ENCODE measurements at places on chromosomes 1 and 21.
A peak's percentile ranks its signal among the peaks of the same experiment; 100 is the strongest.

- H3K4me3 ChIP-seq = no peak overlapping the region
- DNase-seq = no peak
- peaks cover 8% of the 10 kb centered on the region for H3K36me3 ChIP-seq
- no peaks in the 10 kb centered on the region for H3K27me3 ChIP-seq
- H3K27ac ChIP-seq = no peak overlapping the region
Measured at GRCh38 chr1:21451212-21451611, 11.3 kb downstream of the NBPF3 start.

- H3K36me3 ChIP-seq = no peaks in the 10 kb centered on the region
- no peak overlapping the region for H3K4me3 ChIP-seq
- DNase-seq = no peak
Measured at GRCh38 chr1:202205523-202206190, 12.1 kb downstream of the LGR6 start.

DNA sequence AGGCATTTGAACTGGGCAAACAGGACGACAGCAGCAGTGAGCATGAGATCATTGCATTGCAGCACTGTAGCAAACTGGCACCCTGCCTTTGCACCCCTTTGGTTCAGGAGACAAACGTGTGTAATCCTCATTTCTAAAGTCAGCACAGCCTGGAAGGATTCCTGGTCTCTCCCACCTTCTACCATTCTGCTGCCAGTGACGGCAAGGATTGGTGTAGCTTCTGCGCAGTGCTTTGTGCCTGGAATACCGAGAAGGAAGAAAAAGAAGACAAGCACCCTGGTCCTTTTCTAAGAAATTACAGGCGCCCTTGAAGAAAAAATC, 805.3 kb downstream of the USP25 start:
- DNase-seq = no peak
- no peak overlapping the region for H3K27ac ChIP-seq
- no peaks in the 10 kb centered on the region for H3K27me3 ChIP-seq

DNA sequence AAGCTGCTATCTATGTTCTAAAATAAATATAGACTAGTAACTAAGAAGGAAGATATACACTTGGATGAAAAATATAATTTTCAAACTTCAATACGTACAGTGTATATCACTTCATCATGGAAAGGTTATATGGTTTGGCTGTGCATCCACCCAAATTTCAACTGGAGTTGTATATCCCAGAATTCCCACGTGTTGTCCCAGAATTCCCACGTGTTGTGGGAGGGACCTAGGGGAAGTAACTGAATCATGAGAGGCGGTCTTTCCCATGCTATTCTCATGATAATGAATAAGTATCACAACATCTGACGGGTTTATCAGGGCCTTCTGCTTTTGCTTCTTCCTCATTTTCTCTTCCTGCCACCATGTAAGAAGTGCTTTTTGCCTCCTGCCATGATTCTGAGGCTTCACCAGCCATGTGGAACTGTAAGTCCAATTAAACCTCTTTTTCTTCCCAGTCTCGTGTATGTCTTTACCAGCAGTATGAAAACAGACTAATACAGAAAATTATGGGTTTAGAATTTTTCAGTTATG, 10.7 kb downstream of the NEGR1 start:
- H3K4me1 ChIP-seq = no peaks in the 10 kb centered on the region
- no peaks in the 10 kb centered on the region for H3K36me3 ChIP-seq
- no peak for DNase-seq
- H3K27me3 ChIP-seq = no peaks in the 10 kb centered on the region
- H3K4me3 ChIP-seq = no peak overlapping the region

DNA sequence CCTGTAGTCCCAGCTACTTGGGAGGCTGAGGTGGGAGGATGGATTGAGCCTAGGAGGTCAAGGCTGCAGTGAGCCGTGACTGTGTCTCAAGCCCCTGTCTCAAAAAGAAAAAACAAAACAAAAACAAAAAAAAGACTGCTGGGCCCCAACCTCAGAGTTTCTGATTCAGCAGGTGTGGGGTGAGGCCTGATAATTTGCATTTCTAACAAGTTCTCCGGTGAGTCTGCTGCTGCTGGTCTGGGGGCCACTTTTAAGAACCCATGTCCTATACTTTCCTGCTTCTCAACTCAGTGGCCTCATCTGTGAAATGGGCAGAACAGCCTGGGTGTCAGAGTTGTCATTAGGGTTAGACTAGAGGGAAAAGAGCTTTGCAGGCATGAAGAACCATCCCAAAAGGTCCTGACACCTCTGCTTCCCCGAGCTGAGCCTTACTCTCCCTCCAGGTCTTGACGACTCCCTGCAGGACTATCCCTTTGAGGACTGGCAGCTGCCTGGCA, 2.8 kb downstream of the CNKSR1 start:
- H3K27ac ChIP-seq = no peak overlapping the region
- H3K27me3 ChIP-seq = no peaks in the 10 kb centered on the region
- DNase-seq = no peak
- H3K4me1 ChIP-seq = peaks cover 5% of the 10 kb centered on the region
- H3K4me3 ChIP-seq = no peak overlapping the region

DNA sequence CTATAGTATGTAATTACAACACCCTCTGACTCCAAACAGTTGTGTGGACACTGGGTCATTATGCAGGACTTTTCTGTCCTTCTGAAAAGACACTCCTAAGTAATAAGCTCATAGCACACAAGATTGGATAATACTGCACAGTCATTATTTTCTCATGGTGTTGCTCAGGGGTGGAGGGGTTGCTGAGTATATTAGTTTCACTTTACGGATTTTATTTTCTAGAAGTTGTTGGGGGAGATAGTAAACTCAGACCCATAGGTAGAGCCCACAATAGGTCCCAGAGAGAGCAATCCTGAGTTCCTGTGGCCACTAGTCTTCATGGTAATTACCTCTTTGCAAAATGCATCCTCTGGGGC, 53.4 kb downstream of the DUSP10 start:
- H3K4me1 ChIP-seq = peaks cover 43% of the 10 kb centered on the region
- H3K36me3 ChIP-seq = peaks cover 3% of the 10 kb centered on the region
- H3K27ac ChIP-seq = peak overlapping the region; percentile 71
- H3K27me3 ChIP-seq = no peaks in the 10 kb centered on the region

DNA sequence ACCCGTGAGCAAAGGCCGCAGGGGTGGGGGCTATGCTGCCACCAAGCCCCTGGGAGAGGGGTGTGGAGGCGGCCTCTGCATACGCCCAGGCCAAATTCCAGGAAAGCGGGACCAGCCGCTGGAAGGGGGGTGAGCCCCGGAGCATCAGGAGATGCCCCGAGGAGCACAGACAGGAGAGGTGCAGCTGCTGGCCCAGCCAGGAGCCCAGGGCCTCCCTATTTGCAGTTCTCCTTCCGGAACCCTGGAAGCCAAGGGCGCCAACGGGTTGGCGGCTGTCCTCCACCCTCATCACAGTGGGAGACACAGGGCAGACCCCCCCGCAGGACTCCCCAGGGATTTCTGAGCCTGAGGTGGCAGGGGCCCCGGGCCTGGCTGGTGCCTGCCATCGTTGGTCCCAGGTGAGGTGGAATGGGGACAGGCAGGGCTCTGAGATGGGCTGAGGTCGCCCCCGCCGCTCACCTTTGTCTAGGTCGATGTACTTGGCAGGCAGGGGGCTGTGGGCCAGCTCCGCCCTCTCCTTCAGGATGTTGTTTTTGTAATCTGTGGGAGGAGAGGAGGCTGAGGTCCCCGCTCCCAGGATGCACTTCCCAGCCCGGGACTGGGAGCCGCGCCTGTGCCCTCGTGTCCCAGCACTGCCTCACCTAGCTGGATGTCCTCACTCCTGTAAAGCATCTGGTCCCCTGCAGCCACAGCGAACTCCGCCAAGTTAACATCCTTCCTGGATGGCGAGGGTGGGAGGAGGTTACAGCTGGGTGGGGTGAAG, 4.4 kb upstream of the DVL1 start:
- no peaks in the 10 kb centered on the region for H3K36me3 ChIP-seq
- H3K27ac ChIP-seq = no peak overlapping the region
- H3K4me3 ChIP-seq = peak overlapping the region; percentile 17

GRCh38 chr1:164930833-164931232, 371.8 kb downstream of the PBX1 start:
- H3K4me3 ChIP-seq = no peak overlapping the region
- H3K4me1 ChIP-seq = no peaks in the 10 kb centered on the region
- H3K27me3 ChIP-seq = no peaks in the 10 kb centered on the region

DNA sequence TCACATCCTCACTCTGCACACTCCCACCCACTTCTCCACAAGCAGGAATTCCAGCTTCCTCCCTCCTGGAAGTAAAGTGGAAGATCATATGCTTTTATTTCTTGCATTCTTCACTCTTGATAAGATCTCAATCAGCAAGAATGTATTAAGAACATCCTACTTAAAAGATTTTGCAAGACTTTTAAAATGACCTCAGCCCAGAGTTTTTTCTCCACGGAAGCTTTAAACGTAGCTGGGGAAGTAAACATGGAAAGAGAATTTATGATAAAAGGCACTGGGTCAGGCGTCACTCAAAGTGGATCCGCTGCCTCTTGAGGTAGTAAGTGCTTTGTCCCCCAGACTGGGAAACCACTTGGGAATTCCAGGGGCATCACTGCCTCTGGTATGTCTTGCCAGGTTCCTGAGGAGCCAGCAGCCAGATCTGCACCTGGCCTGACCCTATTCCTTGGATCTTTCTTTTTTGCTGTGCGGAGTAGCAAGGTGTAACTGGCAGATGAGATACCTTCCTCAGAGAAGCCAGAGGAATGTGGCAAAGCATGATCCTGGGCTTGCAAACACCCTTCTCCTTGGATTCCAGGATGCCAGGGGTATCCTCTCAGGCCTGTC, 33.9 kb downstream of the CDK18 start:
- no peak overlapping the region for H3K27ac ChIP-seq
- H3K36me3 ChIP-seq = no peaks in the 10 kb centered on the region
- no peak for DNase-seq
- peaks cover 18% of the 10 kb centered on the region for H3K27me3 ChIP-seq

DNA sequence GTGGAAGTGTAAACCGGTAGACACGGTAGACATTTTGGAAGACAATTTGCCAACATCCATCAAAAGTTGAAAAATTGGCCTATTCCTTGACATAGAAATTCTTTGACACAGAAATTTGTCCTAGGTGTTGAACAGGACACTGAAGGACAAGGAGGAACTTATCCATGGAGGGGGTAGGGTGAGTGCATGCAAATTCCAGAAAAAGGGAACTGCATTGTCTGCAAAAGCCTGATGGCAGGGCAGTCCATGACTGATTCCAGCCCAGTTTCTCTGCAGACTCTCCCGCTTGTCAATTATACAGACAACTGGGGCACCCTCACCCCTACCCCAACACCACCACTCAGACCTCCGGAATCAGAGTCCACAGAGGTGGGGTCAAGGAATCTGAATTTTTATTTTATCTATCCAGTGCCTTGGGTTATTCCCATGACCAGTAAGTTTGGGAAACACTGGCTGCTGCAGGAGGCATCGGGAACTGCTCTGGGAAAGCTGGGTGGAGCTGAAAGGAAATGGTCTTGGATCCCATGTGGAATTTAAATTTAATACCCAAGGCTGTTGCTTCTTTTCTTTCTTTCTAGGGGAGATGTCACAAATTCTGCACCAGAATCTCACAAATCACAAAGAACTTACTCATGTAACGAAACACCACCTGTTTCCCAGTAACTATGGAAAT, 103.3 kb upstream of the SLC45A1 start:
- peaks cover 37% of the 10 kb centered on the region for H3K4me1 ChIP-seq
- H3K27me3 ChIP-seq = peaks cover 15% of the 10 kb centered on the region
- no peak overlapping the region for H3K4me3 ChIP-seq
- no peaks in the 10 kb centered on the region for H3K36me3 ChIP-seq

DNA sequence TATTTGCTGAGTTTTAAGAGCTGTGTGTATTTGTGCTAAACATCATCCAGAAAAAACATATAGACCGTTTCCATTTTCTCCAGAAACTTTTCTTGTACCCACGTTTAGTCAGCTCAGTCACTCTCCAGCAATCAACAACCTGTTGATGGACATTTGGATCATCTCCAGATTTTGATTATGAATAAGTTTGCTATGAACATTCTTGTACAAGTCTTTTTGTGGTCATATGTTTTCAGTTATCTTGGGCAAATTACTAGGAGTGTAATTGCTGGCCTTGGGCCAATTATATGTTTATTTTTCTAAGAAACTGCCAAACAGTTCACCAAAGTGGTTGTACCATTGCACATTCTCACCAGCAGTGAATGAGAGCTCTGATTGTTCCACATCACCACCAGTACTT, 221.8 kb downstream of the CENPF start:
- H3K36me3 ChIP-seq = no peaks in the 10 kb centered on the region
- DNase-seq = no peak
- H3K4me1 ChIP-seq = no peaks in the 10 kb centered on the region
- no peaks in the 10 kb centered on the region for H3K27me3 ChIP-seq

- H3K4me3 ChIP-seq = no peak overlapping the region
- H3K27me3 ChIP-seq = no peaks in the 10 kb centered on the region
- H3K27ac ChIP-seq = no peak overlapping the region
- peaks cover 4% of the 10 kb centered on the region for H3K36me3 ChIP-seq
Measured at GRCh38 chr1:41789661-41790330, 128.9 kb downstream of the HIVEP3 start.

GRCh38 chr1:225692517-225692879, 39.6 kb upstream of the ENAH start:
- H3K4me1 ChIP-seq = no peaks in the 10 kb centered on the region
- no peak overlapping the region for H3K27ac ChIP-seq
- no peaks in the 10 kb centered on the region for H3K27me3 ChIP-seq

- H3K27ac ChIP-seq = no peak overlapping the region
- H3K27me3 ChIP-seq = no peaks in the 10 kb centered on the region
- no peaks in the 10 kb centered on the region for H3K36me3 ChIP-seq
- no peak for DNase-seq
- H3K4me1 ChIP-seq = peaks cover 7% of the 10 kb centered on the region
Measured at GRCh38 chr1:235533476-235534168, 29.4 kb upstream of the B3GALNT2 start.

GRCh38 chr1:23422241-23422877, 2.2 kb downstream of the TCEA3 start:
- no peak overlapping the region for H3K4me3 ChIP-seq
- peak overlapping the region; percentile 10 for H3K27ac ChIP-seq
- DNase-seq = peak; percentile 55
- H3K4me1 ChIP-seq = peaks cover 21% of the 10 kb centered on the region
- peaks cover 34% of the 10 kb centered on the region for H3K27me3 ChIP-seq
- no peaks in the 10 kb centered on the region for H3K36me3 ChIP-seq

DNA sequence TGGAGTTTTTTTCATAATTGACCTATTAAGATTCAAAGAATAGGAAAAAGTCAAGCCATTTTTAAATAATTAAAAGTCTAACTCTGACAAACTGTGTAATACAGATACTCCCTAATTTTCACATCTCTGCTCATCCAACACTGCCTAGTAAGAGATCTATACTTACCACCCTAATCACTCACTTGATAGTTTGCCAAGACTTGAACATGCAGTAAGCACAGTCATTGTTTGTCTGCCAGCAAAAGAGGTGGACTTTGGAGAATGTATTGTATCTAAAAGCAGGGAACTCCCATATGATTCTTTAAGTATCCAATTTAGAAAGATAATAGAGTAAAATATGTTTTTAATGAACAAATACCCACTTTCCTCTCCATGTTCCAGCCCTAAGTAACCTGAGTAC, 15.5 kb downstream of the TMEM59 start:
- no peaks in the 10 kb centered on the region for H3K4me1 ChIP-seq
- no peak overlapping the region for H3K27ac ChIP-seq
- H3K4me3 ChIP-seq = no peak overlapping the region
- no peaks in the 10 kb centered on the region for H3K27me3 ChIP-seq
